ELF-1 (cell line): ENCODE measurements at places on chromosomes 7 and 10.

DNA sequence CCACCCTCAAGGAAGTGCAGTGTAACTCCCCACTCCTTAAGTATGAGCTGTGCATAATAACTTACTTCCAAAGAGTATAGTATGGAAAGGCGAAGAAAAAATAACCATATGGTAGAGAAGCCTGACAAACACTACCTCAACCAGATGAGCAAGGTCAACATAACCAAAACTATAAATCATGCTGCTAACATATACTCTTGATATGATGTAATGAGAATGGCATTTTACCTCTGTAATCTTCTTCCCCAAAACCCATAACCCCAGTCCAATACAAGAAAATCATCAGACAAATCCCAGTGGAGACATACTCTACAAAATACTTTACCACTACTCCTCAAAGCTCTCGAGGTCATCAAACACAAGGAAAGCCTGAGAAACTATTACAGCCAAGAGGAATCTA lies 15.8 kb downstream of the OSBPL3 start:
- DNase-seq = no peak

DNA sequence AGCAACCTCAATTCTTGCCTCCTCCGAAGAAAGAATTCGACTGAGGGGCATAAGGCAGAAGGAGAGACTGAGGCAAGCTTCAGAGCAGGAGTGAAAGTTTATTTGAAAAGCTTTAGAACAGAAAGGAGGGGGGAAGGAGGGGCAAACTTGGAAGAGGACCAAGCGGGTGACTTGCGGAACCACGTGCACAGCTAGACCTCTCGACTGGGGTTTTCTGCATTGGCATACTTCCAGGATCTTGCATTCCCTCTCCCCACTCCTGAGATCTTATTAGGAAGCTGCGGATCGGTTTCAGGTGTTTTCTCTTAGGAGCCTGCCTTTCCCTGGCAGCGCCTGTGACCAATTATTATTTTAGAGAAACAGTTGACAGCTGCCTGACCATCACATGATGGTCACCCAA lies 20.3 kb upstream of the CPXM2 start:
- DNase-seq = no peak

- no peak for DNase-seq
These were observed 6.1 kb upstream of the WIPI2 start for GRCh38 chr7:5183899-5184298.

GRCh38 chr7:116732788-116733694 lies 61.0 kb downstream of the MET start:
- no peak for DNase-seq

DNA sequence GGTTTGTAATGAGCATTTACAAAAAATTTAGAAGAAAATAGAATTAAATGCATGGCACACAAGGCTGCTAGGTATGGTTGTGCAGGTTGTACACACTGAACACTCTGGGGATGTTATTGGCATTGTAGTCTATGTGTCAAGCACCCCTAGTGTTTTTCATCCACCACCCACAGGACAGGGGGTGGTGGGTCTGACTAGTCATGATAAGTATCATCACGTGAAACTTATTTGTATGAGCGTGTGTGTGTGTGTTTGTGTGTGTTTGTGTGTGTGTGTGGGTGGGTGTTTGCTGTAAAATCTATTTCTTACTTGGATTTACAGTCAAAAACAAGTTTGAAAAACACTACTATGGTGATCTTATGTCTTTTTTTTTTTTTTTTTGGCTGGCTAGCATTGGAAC lies 66.5 kb downstream of the MAP3K8 start:
- no peak for DNase-seq

GRCh38 chr7:75985518-75986146 lies 8.8 kb downstream of the TMEM120A start:
- no peak for DNase-seq

DNA sequence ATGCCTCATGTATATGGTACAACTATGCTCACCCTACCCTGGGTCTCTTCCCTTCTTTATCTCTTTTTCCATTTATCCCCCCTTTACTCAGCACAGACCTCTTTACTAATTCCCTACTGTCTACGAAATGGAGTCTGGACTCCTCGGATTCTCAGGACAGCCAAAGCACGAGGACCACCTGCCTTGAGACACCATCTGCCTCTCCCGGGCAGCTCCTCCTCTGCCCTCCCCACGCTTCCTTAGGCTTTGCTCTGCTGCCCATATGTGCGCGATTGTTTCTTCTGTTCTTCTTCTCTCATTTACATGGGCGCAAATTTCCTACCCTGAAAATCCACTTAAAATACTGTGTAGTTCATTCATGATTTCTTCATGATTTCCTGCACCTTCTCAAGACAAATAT lies 62.7 kb upstream of the STK17A start:
- DNase-seq = no peak

DNA sequence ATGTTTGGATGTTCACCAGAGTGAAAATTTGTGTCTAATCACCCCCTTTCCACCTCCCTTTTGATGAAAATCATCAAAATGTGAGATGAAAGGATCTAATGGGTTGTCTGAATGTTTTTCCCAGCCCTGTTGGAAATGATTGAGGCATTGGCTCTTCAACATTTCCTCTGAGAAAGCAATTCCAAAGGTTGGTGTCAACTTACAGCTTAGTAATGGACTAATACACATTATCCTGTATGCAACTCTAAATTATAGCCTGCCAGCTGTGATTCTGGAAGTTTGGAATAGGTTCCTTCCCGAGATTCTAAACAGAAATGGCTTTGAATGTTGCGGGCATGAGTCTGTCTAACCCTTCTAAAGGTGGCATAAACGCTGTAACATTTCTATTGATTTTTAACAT lies 152.9 kb downstream of the DYNC1I1 start:
- DNase-seq = no peak

DNA sequence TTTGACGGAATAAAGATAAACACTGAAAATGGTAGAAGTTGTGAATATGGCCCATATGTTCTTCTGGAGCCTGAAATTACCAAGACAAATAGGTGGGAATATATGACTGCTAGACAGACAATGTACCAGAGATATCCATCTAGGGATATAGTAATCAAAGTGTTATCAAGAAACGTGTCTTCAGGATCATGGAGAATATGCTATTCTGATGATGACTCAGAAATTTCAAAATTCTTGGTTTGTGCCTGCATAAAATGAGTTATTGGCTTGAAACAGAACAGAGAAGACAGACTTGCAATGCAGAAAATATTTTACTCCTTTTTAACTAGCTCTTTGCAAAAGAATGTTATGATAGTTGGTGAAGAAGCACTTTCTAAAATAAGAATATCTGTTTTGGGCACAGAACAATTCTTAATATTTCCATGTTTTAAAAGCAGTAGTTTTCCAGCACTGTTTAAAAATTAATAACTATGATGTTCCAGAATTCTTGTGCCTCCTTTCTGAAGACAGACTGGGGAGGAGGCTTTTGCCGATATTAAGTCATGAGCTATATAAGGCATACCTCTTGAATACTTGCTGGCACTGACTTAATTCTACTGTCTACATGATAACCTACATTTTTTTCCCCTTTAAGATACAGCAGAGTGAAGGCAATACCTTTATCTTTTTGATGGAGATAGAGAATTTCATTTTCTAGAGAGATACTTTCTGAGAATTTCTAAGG lies 34.4 kb upstream of the CABCOCO1 start:
- DNase-seq = no peak

DNA sequence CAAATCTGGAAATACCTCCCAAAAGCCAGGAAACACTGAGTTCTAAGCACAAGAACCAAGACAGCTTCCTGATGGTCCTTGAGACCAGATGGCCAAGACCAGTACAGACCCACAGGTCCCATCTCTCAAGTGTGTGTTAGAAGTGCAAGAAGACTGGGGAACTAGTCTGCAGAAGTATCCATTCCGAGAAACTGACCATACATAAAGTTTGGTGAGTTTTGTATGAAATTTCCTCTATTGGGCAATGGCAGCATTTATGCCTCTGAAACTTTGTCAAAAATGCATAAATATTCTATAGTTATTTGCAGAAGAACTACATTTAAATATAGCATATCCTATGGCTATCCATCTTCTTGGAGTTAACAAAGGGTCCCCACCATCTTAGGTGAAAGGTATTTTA lies 137.5 kb downstream of the LRRN3 start:
- DNase-seq = no peak

DNA sequence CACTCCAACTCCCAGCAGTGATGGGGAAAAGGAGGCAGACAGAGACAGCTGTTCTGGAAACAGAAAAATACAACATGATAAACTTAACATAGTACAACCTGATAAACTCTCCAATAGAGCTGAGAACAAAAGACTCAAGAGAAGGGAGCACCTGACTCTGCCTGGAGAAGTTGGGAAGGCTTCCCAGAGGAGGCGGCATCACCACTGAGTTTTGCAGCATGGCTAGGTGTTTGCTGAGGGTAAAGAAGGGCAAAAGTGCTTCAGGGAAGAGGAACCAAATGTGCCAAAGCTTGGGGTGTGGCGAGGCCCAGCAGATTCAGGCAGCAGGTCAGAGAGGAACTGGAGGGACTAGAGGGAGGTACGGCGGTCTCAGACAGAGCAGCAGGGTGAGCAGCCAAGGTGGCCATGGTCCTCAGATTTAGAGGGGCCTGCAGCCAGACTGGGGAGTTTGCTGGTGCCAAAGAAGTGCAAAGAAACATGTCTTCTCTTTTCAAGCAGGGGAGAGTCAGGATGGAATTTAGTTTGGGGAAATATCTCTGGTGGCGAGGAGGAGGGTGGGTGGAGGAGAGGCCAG lies 119.9 kb upstream of the BTBD16 start:
- no peak for DNase-seq

DNA sequence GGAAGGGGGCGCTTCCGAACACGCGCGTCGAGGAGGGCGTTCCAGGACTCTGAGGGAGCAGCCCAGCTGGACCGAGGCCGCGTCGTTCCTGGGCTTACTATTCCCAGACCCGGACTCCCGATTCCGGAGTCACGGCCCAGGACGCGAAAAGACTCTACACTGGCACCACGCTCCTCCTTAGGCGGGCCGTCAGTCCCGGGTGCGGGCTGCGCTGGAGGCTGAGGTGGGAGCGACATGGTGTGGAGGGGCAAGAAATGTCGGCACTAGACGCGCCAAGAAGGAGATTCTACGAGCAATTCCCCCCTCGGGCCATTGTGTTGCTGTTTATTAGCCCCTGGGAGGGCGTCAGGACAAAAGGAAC lies 584 bp upstream of the RUNDC3B start:
- no peak for DNase-seq

- DNase-seq = no peak
These were observed 256.6 kb downstream of the USP6NL start for GRCh38 chr10:11354823-11355222.

- no peak for DNase-seq
These were observed 38.1 kb downstream of the EXOC6 start for GRCh38 chr10:92886334-92886961.

GRCh38 chr10:6144406-6145165 lies 55.8 kb downstream of the RBM17 start:
- peak; percentile 72 for DNase-seq

- DNase-seq = no peak
These were observed 64.6 kb upstream of the MGMT start for GRCh38 chr10:129402459-129402858.

DNA sequence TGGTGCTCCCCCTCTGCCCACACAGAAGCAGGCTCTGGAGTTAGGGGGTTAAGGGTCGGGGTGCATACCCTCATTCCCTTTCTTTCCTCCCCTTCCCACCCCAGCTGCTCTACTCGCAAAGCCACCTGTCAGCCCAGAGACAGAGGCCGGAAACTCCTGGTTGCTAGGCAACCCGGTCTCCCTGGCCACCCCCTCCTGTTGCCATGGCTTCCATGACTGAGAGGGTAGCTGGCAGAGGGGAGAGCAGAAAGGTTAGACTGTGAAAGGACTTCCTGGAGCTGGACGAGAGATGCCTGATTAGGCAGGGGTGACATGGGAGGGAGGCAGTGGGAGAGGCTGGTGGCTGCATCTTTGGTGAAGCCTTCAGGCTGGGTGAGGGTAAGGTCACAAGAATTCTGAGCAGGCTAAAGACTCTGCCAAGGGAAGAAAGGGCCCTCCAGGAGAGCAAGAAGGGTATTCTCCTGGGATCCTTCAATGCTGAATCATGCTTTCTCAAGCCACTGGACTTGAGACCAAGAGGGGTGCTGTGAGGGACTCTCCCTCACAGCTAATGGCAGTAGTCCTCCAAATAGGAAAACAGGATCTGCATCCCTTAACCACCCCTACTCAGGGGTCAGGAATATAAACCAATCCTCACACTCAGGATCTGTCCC lies 5.4 kb downstream of the PSD start:
- DNase-seq = peak; percentile 72

DNA sequence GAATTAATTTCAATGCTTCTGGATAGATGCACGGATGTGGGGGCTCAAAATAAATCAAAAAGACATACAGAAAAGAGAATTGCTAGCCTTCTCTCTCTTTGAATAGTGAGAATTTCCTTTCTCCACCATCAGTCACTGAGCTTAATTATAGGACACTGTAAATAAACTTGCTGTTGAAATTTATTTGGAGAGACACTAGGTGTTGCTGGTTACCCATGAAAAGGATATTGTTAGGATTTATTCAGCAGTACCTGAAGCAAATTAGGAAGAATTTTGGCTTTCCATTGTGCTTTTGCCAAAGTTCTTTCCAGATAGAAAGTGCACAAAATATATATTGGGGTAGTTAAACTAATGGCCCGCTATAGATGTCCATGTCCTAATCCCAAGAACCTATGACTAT lies 27.6 kb downstream of the GCC1 start:
- DNase-seq = no peak

DNA sequence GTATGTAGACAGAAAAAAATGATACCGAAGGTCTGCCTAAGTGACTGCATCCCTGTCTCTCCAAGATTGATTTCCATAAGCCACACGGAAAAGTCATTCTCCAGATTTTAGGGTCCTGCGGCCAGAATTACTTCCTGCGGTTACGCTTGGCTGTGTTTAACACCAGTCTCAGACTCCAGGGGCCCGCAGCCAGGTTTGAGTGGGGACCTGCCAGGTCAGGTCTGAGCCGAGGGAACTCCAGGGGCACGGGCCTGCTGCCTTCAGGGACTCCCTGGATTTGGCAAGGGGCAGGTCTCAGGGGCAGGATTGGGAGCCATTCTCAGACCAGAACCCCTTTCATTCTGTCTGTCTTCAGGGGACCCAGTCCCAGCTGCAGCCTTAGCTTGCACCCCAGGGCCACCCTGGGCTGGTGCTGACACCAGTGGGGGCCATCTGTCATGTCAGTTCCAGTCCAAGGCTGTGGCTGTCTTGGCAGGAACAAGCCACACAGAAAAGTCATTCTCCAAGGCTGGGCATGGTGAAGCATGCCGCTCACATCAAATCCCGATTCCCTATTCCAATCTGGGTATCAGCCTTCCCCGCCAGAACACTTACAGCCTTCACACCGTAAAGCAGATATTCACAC lies 39.0 kb downstream of the TMEM120A start:
- DNase-seq = no peak
